ENCODE measurements at places on chromosomes 11 and 22.

DNA sequence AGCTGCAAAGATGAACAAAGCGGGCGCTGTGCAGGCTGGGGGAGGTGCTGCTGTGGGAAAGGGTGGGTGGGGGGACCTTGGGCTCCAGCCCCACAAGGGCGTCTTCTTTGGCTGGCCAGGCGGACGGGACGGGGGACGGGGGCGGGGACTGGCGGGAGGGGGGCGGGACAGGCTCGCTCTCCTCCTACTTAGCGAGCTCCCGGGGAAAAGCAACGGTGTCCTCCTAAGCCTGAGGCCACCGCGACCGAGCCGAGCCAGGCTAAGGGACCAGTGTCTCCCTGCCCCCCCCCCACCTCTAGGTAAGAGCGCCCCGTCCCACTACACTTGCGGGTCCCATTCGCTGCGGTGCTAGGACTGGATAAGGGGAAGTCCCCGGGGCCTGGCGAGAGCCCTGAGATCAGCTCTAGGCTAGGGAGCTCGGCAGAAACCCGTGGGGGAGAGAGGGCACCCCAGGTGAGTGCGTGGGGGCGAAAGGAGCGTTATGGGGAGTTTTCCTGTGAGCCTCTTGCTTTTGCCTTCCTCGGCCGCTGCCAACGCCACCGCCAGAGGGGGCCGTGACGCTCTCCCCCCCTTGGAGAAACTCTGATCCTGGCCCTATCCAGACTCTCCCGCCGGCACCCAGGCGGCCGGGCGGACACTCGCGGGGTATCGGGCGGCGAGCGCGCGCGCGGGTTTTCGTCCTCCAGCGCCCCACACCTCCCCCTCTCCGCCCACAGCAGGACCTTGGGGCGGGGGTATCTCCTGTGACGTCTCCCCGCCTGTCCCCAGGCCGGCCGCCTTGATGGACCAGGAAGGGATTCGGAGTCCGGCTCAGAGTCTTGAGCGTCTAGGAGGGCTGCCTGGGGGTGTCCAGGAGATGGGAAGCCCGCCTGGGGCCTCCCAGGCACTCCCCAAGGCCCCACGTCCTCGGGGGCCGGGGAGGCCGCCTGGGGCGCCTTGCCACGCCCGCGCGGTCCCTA, at the start of gene PHLDB1:
Gene PHLDB1 (plus strand): TSS at position 215 of the 959 bp plus-strand sequence. CDS start 6,222 bp downstream, outside the sequence.
- DNase-seq, result no peak

- DNase-seq, result no peak
Measured at GRCh38 chr11:128732471-128733277, 38.8 kb downstream of the FLI1 start.

DNA sequence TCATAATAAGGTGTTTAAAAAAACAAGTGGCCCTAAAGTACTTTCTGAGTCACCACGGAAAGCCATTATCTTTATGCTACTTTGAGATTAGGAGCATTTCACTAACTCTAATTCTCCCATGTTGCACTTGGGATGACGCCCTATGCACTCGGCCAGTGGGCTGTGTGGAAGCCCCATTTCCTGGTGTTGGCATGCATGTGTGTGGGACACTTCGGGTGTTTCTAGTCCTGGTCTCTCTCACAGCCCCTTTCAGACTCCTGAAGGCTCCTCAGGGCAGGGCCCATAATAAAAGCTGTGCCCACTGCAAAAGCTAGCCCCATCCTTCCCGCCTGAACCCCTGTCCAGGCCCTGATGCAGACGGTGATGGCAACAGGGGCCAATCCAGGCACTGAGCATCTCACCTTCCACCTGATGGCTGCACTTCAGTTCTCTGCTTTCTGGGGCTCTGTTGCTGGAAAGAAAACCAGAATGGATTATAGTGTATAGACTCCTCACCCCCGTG, 14.9 kb upstream of the FXYD2 start:
- DNase-seq, result no peak

GRCh38 chr11:18720808-18721560, 5.0 kb downstream of the IGSF22 start:
- DNase-seq, result peak; percentile 81

DNA sequence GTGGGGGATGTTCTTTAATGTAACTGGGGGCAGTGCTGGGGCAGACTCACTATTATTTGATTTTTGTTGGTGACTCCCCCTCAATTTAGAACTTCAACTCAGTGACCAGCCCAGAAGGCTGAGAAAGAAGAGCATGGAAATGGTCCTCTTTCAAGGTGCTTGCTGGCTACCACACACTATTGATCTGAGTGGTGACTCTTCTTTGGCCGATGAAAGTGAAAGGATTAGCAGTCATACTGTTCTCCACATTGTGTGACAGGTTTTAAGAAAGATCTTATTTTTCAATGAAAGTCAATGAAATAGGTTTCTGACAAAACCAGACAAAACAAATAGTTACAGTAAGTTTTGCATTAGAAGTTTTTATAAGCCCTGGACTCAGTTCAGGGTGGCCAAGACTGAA, 29.9 kb downstream of the NLRP14 start:
- DNase-seq, result no peak

GRCh38 chr22:41557401-41558240, 3.2 kb upstream of the CSDC2 start:
- no peak for DNase-seq

DNA sequence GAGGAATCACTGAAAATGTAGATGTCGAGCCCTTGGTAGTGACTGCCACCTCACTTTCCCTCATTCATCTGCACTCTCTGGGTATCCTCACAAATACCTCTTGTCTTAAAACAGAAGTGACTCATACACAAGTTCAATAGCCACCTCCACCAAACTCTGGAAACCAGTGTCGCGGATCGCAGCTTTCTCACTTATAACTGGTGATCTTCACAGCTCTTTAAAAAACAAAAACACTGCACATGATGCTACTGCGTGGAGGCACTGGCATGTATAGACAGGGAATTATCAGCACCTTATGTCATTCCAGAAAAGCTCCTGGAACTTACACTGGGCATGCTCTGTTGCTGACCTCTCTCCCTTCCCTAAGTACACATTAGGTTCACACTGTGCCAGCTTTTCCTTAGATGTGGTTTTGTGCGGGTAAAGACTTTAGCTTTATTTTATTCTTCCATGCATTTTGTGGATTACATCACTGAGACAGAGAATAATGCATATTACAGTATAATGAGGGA, 425.5 kb upstream of the CADM1 start:
- DNase-seq, result no peak

- no peak for DNase-seq
Measured at GRCh38 chr22:22816766-22817410, 70.7 kb upstream of the IGLL5 start.

DNA sequence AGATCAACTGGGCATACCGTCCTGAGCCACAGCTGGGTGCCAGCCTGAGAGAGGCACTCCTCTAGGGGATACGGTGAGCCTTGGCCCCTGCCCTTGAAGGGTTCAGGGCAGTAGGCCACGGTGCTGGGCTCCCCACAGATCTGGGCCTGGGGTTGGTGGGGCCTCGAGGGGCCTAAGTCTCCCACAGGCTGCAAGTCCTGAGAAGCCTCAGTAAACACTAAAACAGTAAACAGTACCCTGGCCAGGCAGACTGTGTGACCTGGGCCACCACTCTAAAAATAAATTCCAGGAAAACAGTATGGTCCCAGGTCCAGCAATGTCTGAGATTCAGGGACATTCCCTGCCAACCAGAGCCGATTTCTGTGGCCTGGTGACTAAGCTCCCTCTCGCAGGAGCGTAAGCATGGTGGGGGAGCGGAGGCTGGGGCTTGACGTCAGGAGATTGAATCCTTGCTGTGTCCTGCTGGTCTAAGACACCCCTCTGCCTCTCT, 2.3 kb upstream of the RHOD start:
- DNase-seq, result no peak

DNA sequence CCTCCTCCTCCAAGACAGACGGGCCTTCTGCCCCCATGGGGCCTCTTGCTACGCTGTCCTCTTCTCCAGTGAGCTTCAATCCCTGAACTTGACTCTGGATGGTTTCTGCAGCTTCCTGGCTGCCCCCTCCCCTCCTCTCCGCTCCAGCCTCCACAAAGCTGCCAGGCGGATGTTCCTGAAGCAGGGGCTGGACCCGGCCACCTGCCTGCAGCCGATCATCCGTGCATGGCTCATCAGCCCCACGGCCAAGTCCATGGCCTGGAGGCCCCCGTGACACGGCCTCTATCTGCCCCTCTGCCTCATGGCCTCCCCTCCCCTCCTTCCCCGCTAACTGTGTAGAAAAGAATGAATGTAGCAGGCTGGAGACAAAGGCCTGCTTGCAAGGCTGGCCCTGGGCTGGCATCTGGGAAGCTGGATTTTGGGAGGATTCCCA, 6.8 kb upstream of the SUN2 start:
- no peak for DNase-seq

- DNase-seq, result no peak
Measured at GRCh38 chr22:21094911-21095772, 49.4 kb downstream of the LRRC74B start.

DNA sequence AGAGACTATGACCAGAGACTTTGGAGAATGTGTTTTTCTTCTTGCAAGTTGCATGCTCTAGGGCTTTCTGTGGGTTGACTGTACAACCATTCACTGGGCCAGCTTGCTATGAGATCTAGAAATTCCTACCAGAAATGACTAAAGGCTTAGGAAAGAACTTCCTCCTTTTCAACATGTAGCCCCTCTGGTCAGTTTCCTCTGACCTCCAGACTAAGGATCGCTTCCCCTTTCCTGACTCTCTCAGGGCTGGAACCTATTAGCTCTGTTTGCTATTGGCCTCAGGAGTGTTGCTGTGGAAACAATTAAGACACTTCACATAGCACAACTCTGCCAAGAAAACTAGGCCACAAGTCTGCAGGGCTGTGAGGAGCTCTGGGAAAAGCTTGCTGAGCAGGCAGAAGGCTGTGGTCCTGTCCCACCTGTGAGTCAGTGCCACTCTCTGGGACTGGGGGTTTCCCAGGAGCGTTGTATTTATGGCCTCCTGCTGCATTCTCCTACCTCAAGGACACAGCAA, 10.7 kb downstream of the CRY2 start:
- no peak for DNase-seq

DNA sequence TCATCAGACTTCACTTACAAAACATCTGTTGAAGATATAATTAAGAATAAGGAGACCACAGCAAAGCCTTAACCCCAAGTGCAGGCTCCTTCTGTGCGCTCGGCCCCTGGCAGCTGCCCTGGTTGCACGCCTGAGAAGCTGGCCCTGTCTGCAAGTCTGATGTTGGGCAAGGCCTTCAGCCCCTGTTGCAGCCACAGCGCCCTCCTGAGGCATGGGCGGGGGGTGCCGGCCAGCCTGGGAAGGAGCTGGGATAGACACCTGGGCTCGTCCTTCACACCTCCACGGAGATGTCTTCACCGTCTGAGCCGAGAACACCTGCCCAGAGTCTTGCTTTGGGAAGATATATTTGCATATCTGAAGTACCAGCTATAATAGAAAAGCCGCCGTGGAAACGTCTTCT, 104.1 kb downstream of the MPPED1 start:
- DNase-seq, result no peak

GRCh38 chr11:105903113-105903512, 118.9 kb downstream of the MSANTD4 start:
- DNase-seq, result no peak

GRCh38 chr11:77065878-77066228, 918 bp upstream of the CAPN5 start:
- no peak for DNase-seq

- no peak for DNase-seq
Measured at GRCh38 chr11:91046261-91046660, 823.4 kb upstream of the CHORDC1 start.

- no peak for DNase-seq
Measured at GRCh38 chr11:84865257-84865656, 761.9 kb downstream of the DLG2 start.

GRCh38 chr11:119470317-119471291, 47.6 kb upstream of the THY1 start:
- DNase-seq, result peak; percentile 34

GRCh38 chr22:47034076-47034808, 271.8 kb downstream of the TBC1D22A start:
- DNase-seq, result no peak

GRCh38 chr11:127789927-127790326, 789.4 kb upstream of the KIRREL3 start:
- no peak for DNase-seq

DNA sequence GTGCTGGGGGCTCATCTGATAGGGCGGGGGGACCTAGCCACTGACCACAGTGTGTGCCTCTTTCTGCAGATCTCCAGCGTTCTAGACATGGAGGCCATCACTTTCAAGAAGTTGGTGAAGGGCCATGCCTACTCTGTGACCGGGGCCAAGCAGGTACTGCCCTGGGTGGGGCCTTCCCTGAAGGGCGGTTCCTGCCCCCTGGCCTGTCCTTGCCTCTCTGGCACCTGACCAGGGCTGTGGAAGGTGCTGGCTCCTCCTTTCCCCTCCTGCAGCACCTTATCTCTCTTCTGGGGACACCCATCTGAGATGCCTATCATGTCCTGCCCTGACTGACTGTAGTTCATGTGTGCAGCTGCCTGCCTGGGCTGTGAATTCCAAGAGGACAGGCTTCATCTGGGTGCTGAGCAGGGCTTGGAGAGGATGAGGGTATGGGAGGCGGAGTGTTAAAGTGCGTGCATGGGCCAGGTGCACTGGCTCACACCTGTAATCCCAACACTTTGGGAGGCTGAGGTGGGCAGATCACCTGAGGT, 5.5 kb downstream of the CAPN1 start:
- no peak for DNase-seq

DNA sequence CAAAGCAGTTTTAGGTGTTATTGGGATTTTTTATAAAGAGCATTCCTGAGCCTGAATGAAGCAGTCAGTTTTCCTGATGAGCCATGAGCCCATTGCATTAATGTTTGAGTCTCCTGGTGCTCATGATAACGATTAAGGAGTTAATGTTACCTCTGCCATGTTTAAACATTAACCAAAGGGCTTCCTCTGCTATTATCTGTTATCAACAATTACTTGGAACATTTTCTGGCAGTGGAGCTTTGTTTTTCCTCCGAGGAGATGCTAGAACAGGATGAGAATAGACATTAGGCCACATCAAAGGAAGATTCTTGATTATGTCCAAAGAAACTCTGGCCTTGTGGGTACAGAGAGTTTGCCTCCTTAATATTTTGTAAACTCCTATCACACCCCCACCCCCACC, 49.9 kb downstream of the ZNRF3 start:
- no peak for DNase-seq

DNA sequence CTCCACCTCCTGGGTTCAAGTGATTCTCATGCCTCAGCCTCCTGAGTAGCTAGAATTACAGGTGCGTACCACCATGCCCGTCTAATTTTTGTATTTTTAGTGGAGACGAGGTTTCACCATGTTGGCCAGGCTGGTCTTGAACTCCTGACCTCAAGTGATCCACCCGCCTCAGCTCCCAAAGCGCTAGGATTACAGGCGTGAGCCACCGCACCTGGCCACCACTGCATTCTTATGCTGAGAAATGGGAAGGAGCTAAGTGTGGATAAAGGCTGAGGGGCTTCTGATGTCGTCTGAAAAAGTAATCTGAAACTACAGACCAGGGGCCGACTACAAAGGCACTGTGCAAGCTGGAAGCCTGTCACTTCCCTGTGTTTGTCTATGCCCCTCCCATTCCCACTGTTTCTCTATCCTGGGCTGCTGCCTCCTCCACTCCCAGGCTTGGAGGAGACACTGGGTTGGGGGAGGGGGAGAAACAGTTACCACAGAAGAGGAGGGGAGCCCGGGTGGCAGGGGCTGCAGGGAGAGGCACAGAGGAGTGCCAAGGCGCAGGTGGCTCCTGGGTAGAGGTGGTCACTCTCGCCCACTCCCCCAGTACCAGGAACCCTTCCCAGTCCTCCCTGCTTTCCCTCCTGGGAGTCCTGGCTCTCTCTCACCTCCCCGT, 2.9 kb upstream of the MTA2 start:
- DNase-seq, result no peak

GRCh38 chr11:77187776-77188632, 60.0 kb downstream of the MYO7A start:
- DNase-seq, result peak; percentile 82

- DNase-seq, result no peak
Measured at GRCh38 chr11:117693344-117693743, 103.7 kb downstream of the DSCAML1 start.

GRCh38 chr11:105553025-105553424, 56.8 kb upstream of the GRIA4 start:
- DNase-seq, result no peak
